ENCODE measurements at places on chromosomes 4 and X.

DNA sequence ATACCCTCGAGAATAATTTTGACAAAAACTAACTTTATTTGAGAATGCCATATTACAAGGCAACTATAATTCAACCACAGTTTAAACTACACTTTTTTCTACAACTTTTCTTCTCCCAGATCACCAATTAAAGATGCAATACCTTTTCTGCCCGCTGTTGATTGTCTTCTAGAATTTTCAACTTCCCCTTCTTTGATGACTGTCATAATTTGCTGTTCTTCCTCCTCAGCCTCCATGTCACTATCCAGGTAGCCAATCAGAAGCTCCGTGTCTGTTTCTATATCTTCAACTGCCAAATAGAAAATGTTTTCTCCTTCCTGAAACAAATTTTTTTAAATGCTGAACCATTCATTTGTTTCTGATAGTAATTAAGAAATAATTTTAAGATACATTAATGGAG lies 101.5 kb downstream of the PRDM5 start:
- no peak for DNase-seq

DNA sequence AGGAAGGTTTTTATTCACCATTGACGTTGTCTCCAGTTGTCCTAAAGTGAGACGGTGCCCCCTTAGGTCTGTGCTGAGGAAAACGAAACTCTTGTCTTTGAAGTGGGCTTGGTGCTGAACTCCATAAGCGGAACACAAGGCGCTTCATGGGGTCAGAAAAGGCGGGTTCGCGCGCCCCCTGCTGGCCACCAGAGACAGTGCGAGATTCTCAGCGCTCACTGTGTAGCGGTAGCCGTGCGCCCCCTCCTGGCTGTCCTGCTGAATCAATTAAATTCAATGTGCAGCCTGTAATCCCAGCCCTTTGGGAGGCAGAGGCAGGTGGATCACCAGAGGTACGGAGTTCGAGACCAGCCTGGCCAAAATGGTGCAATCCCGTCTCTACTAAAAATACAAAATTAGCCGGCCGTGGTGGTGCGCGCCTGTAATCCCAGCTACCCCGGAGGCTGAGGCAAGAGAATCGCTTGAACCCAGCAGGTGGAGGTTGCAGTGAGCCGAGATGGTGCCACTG lies 64.1 kb downstream of the RLIM start:
- peak; percentile 87 for DNase-seq

GRCh38 chrX:134542485-134542884 lies 82.5 kb downstream of the HPRT1 start:
- DNase-seq, result no peak

DNA sequence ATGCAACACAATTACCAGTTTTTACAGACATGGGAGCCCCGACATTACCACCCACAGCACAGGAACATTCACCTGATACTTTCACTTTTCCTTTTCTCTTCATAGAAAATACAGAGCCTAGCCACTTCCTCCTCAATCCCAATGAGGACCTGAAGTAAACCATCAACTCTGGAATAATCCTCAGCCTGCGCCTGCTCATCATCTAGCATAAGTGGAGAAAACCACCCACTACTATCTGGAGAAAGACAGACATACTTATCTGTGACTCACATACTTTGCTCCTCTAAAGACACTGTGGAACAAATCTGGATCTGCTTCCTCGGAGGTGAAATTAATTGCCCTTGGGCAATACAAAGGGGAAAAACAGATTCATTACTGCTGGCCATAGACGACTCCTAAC lies 47.8 kb downstream of the ZCCHC13 start:
- no peak for DNase-seq

DNA sequence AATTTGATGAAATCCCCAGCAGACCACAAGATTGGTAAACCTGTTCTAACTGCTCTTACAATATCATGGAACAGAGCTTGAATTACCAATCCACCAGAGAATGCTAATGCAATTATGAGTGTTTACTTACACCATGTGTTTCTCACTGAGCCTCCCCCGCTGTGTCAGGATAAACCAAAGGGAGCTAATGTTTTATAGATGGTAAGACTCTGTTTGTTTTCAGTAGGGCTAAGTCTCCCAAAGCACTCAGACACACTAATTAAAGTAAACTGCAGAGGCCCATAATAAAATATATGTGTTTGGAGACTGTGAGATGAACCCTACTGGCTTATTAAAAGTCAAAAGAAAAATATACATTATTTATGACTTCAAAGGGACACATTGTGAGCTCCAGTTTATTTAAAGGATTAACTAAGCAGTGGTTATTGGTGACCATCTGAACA lies 261.7 kb upstream of the FAM241A start:
- peak; percentile 52 for DNase-seq
